ENCODE measurements at places on chromosomes 1 and 21.

DNA sequence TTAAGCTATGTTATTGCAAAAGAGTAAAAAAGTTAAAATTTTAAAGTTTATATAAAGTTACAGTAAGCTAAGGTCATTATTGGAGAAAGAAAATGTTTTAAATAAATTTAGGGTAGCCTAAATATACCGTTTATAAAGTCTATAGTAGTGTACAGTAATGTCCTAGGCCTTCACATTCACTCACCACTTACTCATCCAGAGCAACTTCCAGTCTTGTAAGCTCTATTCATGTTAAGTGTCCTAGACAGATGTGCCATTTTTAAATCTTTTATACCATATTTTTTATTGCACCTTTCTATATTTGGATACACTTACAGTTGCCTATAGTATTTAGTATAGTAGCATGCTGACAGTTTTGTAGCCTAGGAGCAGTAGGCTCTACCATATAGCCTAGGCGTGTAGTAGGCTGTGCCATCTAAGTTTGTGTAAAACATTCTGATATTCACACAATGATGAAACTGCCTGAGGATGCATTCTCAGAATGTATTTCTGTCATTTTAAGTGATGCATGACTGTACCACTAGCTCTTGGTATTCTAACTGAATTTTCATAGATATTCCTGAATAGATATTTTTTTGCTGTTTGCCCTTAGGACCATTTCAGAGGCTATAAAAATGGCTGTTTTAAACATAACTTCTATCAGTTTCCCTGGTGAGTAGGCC is 26.8 kb downstream of the PPP2R5A start:
- DNase-seq: no peak

- no peak for DNase-seq
These were observed 26.6 kb downstream of the DOP1B start for GRCh38 chr21:36183144-36183795.

GRCh38 chr1:155005076-155006011 is 2.7 kb downstream of the ZBTB7B start:
- no peak for DNase-seq

DNA sequence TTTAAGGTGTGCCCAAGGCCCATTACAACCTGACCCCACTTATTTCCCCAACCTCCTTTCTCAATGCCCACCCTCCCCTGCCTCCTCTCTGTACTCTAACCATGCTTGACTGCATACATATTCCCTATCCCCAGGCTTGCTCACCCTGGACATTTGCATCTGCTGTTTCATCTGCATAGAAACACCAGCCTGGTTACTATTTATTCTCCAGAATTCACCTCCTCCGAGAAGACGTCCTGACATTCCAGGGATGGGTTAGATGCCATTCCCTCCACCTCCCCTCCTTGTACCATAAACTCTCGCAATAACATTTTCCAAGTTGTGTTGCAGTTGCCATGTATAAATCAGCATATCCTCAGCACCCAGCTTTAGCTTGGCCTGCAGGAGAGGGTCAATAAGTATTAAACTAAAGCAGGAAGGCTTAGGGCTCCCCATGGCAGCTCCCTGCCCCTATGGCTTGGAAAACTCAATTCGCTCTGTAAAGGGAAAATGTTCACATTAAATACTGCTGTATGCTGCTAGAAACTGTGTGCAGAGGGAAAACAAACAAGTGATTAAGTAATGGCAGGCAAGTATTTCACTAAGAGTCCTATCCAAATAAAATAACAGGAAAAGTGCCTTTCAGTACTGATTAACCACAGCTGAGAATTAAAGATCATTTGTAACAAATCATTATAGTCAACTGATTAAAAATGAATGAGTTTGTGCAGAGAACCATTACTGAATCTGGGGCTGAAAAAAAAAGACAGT is 202.3 kb downstream of the TNR start:
- no peak for DNase-seq

GRCh38 chr1:223780318-223780717 is 65.4 kb downstream of the TP53BP2 start:
- DNase-seq: no peak

DNA sequence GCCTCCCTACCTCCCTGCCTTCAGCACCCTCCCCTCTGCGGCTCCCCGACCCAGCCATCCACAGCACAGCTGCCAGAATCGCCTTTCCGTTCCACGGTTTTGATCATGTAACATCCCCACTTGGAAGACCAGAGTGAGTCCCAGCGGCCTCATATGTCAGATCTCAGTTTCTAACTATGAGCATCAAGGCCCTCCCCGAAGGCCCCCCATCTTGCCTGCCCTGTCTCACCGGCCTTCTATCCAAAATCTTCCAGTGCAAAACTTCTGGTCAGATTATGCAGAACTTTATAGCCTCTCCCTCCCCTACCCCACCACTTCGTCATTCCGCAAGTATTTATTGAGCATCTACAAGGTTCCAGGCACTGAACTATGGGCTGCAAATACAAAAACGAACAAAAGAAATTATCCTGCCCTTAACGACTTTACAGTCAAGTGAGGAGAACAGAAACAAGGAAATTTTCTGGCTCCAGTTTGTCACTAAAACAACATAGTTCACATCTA is 20.3 kb upstream of the LMX1A start:
- DNase-seq: no peak

DNA sequence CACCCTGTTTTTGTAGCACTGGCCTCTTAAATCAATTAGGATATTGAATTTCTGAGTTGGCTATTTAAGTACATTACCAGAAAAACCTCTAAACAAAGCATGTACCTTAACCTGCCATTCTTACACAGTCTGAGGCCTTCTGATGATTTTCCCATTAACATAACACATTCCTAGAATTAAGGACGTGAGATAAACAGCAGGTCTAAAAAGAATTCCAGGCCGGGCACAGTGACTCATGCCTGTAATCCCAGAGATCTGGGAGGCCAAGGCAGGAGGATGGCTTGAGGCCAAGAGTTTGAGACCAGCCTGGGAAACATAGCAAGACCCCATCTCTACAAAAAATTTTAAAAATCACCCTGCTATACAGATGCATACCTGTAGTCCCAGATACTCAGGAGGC is 18.0 kb upstream of the LRRC8D start:
- DNase-seq: no peak

DNA sequence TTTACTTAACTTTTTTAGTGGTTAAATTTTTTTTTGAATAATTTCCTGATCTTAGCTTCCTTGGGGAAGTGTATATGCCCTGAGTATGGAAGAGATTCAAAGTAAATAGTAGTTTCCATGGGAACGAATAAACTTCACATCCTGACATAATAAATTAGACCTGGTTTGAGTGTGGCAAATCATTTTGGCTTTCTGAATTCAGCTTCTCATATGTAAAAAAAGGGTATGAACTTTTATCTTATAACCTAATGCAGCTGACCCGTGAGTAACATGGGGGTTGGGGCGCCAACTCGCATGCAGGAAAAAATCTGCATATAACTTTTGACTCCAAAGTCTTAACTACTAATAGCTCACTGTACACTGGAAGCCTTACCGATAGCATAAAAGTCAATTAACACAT is 736.8 kb upstream of the NCAM2 start:
- DNase-seq: no peak

DNA sequence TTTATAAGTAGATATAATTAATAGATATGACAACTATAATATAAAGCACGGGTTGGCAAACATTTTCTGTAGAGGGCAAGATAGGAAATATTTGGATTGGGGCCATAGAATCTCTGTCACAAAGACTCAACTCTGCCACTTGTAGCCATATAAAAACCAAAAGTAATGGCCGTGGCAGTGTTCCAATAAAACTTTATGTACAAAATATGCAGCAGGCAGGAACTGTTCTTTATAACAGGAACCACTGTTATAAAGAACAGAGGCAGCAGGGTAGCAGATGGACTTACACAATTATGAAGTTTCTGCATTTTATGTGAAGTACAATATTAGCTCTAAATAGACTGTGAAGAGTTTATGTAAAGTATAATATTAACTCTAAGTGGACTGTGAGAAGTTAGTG is 16.9 kb upstream of the QSOX1 start:
- DNase-seq: no peak

DNA sequence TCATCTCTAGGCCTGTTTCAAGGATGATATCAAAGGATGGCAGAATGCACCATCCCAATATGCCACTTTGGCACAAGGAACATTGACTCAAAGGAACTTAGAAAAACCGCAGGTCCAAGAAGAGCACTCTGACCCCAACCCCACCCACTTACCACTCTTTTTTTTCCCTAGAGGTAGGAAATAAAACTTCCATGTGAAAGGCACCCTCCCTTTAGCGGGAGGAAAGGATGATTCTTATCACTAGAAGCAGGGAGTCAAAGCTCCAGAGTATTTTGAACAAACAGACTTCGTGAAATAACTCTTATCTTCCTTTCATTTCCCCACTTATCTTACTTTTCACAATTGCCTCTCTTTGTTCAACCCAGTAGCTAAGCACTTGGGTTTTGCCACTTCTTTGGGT is 22.2 kb downstream of the PSMG1 start:
- DNase-seq: no peak

DNA sequence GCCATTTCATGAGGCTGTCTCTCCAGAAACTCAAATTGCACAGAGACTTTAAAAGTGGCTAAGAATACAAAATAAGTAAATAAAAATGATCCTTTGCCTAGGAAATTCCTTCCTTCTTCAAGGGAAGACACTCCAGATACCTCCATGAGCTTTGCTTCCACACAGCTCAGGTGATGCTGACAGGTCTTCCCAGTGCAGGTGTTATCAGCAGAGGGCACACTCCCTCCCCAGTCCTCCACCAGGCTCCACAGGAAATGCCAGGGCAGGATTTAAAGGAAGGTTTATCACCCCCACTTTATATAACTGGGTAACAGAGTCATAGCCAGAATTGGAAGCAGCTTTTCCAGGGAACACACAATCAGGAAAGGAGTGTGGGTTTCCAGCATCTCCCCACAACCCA is 5.7 kb downstream of the HSD3B2 start:
- DNase-seq: no peak

DNA sequence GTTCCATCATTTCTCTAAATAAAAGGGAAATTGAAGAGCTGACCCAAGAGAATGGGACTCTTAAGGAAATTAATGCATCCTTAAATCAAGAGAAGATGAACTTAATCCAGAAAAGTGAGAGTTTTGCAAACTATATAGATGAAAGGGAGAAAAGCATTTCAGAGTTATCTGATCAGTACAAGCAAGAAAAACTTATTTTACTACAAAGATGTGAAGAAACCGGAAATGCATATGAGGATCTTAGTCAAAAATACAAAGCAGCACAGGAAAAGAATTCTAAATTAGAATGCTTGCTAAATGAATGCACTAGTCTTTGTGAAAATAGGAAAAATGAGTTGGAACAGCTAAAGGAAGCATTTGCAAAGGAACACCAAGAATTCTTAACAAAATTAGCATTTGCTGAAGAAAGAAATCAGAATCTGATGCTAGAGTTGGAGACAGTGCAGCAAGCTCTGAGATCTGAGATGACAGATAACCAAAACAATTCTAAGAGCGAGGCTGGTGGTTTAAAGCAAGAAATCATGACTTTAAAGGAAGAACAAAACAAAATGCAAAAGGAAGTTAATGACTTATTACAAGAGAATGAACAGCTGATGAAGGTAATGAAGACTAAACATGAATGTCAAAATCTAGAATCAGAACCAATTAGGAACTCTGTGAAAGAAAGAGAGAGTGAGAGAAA is 38.4 kb downstream of the CENPF start:
- no peak for DNase-seq

DNA sequence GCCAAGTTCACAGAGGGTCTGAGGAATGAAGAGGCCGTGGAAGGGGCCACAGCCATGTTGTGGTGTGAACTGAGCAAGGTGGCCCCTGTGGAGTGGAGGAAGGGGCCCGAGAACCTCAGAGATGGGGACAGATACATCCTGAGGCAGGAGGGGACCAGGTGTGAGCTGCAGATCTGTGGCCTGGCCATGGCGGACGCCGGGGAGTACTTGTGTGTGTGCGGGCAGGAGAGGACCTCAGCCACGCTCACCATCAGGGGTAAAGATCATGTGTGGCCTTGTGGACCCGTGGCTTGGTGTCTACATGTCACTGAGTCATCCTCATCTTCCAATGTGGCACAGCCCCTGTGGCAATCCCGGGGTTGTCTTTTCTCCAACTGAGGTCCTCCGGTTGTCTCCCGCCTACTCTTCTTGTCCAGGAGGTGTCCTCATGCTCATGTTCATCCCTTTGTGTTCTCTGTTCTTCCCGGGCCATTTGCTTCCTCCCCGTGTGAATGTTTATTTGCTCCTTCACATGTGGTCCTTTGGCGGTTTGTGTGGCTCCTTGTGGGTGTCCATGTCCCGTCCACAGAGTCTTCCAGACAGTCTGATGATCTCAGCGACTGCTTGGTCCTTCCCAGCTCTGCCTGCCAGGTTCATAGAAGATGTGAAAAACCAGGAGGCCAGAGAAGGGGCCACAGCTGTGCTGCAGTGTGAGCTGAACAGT is 84.2 kb downstream of the OBSCN start:
- no peak for DNase-seq

GRCh38 chr1:36913484-36914060 is 120.7 kb downstream of the GRIK3 start:
- no peak for DNase-seq

DNA sequence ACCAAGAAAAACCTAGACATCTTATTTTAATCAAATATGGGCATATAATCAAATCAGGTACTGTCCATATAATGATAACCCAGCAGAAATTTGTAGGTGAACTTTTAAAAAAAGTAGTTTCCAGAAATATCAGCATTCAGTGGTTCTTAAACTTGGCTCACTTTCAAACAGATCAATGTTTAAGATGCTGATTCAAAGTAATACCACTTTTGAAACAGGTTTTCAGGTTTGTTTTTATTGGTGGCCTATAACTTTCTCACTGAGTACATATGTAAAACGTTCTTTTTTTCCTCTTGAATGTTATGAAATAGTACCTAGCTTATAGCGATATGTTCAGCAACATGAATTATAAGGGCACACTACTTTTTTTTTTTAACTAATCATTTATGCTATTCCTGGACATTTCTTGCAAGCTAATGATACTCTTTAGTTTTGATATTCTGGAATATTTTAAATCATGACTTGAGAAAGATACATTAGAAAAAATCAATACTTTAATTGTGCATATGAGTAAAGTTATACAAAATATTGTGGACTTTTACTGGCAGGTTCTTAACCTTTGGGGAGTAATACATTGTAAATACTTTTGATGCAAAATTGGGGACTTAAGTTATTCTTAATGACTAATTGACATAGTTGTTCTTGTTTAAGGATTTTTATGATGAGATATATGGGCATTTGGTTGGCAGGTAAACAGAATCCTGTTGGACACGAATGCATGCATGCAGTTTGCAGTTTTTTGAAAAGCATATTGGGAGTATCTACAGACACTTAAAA is 3.0 kb downstream of the NFIA start:
- DNase-seq: no peak

GRCh38 chr1:223665592-223666312 is at the start of gene CAPN8:
Gene CAPN8 (minus strand): TSS chr1:223665701. CDS start chr1:223665646, 55 bp downstream.
- no peak for DNase-seq
